ENCODE measurements at places on chromosomes 2 and 18. TPM values are rescaled to one million over a fixed set of nuclear protein-coding genes. Genes with fewer than 3 reads are reported as not detected.

DNA sequence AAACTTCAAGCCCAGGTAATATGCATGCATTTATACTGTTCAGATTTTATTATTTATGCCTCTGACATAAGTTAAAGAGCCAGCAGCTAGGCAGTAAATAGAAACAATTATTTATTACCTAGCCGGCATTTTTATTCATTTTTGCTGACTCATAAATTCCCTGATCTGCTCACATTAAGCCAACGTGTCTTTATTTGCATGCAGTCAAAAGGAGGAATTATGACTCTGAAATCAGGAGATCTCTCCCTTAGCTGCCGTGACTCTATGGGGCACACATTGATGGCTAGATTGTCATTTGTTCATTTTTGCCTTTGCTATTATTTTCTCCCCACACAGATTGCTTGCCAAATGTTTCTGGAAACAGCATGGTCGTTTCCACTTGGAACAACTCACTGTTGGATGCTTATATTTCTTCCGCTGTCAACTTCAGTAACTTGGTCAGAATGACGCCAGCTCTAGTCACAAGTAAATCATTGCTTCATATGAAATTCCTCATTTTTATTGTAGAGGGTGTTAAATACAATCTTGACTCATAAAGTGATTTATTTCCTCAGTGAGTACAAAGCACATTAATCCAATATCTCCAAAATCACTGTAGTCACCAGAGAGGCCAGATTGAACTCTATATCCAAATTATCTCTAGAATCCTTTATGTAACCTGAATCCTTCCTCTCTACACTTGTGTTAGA, 15.9 kb upstream of the ZBTB14 start:
- no peak for DNase-seq

DNA sequence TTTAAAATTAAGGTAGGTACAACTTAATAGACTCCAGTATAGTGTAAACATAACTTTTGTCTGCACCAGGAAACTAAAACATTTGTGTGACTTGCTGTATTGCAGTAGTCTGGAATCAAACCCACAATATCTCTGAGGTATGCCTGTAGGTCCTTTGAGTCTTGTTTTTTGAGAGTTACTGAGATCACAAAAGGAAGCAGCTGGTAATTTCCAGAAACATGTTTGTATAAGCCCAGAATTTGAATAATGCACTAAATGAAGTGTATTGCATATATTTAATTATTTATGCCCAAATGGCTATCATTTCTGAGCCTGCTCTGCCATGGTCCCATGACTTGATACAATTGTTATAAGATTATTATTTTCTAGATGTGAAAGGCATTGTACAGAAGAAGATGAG, 143.3 kb upstream of the LYPD6 start:
- no peak for DNase-seq

GRCh38 chr2:143085125-143085784, 44.0 kb upstream of the ARHGAP15 start:
- no peak for DNase-seq

- no peak for DNase-seq
Observed at GRCh38 chr2:7384773-7385349, 467.6 kb downstream of the RNF144A start.

GRCh38 chr18:54787121-54787520, 41.2 kb upstream of the RAB27B start:
- no peak for DNase-seq

DNA sequence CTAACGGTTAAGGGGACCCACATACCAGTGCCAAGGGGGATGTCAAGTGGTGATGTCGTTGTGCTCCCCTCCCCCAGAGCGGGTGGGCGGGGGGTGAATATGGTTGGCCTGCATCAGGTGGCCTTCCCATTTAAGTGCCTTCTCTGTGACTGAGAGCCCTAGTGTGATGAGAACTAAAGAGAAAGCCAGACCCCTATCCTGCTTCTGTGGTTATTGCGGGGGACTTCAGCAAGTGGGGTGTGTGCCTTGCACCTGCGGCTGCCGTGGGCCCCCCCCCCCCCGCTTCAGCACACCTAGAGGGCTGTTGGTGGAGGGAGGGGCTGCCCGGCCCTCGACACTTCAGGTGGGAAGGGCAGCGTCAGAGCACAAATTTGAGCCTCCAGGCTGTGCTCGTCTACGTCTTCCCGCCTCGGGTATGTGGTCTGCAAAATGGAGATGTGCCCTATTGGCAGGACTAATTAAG, 6.1 kb downstream of the CTDSP1 start:
- no peak for DNase-seq

- DNase-seq, result no peak
Observed at GRCh38 chr2:61368687-61369665, 101.9 kb downstream of the USP34 start.

DNA sequence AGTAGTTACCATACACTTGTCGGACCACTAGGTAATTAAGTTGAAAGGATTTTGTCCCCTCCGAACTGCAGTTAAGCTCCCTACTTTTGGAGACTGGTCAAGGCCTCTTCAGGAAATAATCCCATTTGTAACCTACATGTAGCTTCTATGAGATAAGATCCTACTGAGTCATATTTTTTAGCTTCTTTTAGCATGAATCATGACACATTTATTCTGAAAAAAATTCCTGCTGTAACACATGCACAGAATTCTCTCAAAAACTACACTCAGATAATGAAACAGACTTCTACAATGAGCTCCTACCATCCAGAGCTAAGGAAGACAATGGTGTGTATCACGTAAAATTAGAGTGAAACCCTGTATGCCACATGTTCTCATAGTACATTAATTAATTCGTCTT, 100.7 kb upstream of the CCDC195 start:
- DNase-seq, result no peak

DNA sequence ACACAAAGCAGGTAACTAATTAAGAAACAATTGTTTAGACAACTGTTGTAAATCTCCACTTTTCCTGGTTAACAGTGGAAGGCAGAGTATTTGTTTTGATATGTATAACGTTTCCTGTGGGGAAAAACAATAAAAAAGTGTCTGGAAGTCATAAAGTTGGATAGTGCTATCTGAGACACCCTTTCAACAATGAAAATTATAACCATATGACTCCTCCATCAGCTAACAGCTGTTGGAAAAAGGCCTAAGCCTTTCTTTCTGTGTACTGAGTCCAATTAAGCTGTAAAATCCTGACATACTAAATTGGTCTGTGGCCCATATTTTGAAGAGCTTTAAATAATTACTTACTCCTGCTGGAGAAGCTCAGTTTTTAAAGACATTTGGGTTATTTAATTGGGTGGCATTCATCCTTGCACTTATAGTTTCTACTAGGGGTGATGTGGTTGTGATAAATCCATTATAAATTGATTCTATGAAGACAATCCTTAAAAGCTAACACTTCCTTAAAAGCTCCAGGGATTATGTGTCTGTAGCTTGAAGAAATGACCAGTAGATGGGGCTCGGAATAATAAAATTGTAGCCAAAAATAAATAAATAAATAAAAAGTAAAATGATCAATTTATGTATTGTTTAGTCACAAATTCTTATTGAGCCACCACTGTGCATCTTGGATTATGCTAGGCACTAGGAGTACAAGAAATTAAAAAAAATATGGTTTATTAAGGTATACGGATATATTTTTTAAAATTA, 698.1 kb upstream of the NXPH2 start:
- no peak for DNase-seq

GRCh38 chr2:41180387-41180786, 728.5 kb upstream of the SLC8A1 start:
- no peak for DNase-seq

GRCh38 chr2:33614190-33614589, 15.1 kb upstream of the FAM98A start:
- no peak for DNase-seq

DNA sequence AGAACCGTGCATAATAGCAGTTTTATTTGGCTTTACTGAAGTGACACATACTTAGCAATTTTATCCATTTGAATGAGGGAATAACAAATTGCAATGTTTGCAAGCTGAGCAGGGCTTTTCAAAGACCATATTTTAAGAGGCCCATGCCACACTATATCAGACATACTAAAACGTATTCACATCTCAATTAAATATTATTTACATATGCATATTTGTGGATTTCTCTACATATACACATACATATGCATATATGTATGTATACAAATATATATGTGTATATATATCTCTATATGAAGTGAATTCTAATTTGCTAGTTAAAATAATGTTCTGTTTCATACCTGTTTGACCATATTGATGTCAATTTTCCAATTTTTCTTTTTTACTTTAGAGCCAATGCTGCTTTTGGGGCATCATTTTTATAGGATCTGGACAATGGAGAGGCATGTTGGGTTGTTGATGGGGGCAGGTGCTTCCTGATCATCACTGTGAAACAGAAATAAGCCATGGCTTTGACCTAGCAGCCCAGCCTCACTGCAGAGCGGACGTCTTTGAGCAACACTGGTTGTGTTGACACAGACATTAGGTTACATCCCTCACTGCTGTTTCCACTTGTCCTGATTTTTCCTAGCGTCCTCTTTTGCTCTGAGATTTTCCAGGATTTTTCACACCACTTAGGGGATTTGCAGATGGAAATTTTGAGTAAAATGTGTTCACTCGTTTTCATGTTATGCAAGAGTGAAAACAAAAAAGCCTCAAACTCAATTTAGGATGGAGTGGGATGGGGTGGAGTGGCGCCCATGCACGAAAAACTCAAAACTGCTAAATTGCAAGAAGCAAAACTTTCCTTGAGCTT, 56.9 kb downstream of the RDH14 start:
- no peak for DNase-seq

The MC2R gene
- not detected for polyA plus RNA-seq

The ADAM23 gene
- polyA plus RNA-seq, result 5.4 TPM

The FSHR gene
- not detected for polyA plus RNA-seq
